ENCODE measurements at places on chromosomes 12 and 14.
A peak's percentile ranks its signal among the peaks of the same experiment; 100 is the strongest.

- no peaks in the 10 kb centered on the region for H3K36me3 ChIP-seq
- DNase-seq = no peak
Measured at GRCh38 chr12:100265732-100266584, 921 bp downstream of the DEPDC4 start.

- H3K27ac ChIP-seq = no peak overlapping the region
- peaks cover 5% of the 10 kb centered on the region for H3K4me1 ChIP-seq
- no peak for DNase-seq
- H3K4me3 ChIP-seq = no peak overlapping the region
Measured at GRCh38 chr12:11739980-11740577, 90.6 kb downstream of the ETV6 start.

DNA sequence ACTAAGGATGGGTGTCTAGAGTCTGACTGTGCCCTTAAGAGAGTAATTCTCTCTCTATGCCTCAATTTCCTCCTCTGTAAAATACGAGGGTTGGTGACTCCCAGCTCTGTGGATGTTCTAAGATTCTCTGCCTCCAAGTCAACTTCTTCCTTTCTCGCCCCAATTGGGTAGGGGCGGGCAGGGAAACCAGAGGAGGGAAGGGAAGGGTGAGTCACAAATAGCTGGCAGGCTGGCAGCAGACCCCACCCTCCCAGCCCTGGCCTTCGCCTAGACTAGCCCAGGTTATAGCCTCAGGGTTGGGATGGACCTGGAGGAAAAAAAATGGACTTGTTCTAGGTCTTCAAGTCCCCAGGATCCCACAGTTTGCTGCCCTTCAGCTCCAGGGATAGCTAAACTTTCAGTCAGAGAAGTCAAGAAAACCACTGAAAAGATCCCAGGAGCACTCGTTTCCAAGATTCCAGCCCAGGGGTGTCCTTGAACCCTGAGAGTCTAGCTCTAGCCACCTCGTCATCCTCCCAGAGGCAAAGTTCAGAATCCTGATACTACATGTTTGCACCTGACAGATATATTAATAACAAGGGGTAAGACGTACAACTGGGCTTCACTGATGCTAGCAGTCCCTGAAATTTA, 2.3 kb downstream of the DGKA start:
- H3K27me3 ChIP-seq = no peaks in the 10 kb centered on the region
- H3K36me3 ChIP-seq = no peaks in the 10 kb centered on the region
- peaks cover 19% of the 10 kb centered on the region for H3K4me1 ChIP-seq
- DNase-seq = peak; percentile 22
- peak overlapping the region; percentile 21 for H3K27ac ChIP-seq

- no peaks in the 10 kb centered on the region for H3K36me3 ChIP-seq
- H3K27me3 ChIP-seq = peaks cover 72% of the 10 kb centered on the region
- H3K4me3 ChIP-seq = peak overlapping the region; percentile 47
- peaks cover 4% of the 10 kb centered on the region for H3K4me1 ChIP-seq
- DNase-seq = no peak
- no peak overlapping the region for H3K27ac ChIP-seq
Measured at GRCh38 chr12:52691076-52691840, 11.1 kb upstream of the KRT1 start.

GRCh38 chr14:66568220-66568619, 60.3 kb downstream of the GPHN start:
- H3K4me1 ChIP-seq = peaks cover 1% of the 10 kb centered on the region
- no peaks in the 10 kb centered on the region for H3K36me3 ChIP-seq
- DNase-seq = no peak
- no peak overlapping the region for H3K27ac ChIP-seq
- no peaks in the 10 kb centered on the region for H3K27me3 ChIP-seq

GRCh38 chr12:94710933-94711332, 60.6 kb upstream of the TMCC3 start:
- no peaks in the 10 kb centered on the region for H3K36me3 ChIP-seq
- no peak overlapping the region for H3K27ac ChIP-seq
- H3K4me3 ChIP-seq = no peak overlapping the region
- H3K4me1 ChIP-seq = peaks cover 3% of the 10 kb centered on the region
- H3K27me3 ChIP-seq = no peaks in the 10 kb centered on the region

DNA sequence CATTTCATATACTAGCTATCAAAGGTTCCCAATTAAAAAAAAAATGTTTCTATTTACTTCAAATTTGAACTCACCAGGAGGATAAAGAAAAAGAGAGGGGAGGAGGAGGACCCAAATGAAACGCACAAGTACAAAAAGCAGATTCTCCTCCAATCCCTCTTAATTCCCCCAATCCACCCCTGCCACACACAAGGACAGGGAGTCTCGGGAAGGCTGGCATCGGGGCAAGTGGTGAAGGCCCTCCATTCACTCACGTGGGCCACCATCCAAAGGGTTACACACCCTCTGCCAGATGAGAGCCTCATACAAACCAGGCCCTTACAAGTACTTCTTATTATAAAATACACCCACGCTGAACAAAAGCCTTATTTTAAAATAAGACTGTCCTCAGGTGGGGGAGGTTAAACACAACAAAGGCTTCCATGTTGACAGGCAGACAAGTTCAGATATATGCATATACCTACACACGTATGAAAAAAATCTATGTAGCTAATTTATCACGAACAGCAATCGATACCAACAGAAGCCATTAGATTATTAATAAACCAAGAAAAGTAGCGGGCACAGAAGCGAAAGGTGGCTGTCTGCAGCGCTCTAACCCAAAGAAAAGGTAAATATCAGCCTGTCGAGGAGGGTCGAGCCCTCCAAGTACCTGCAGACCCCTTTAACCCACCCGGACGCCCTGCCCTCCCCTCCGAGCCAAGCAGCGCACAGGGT, 1.5 kb downstream of the ATP2B1 start:
- H3K27me3 ChIP-seq = no peaks in the 10 kb centered on the region
- H3K36me3 ChIP-seq = no peaks in the 10 kb centered on the region
- DNase-seq = peak; percentile 40
- H3K4me3 ChIP-seq = peak overlapping the region; percentile 91

GRCh38 chr12:124713436-124714082, 146.1 kb upstream of the NCOR2 start:
- H3K4me1 ChIP-seq = peaks cover 18% of the 10 kb centered on the region
- H3K27me3 ChIP-seq = no peaks in the 10 kb centered on the region
